ENCODE measurements at places on chromosomes 13 and 19. TPM values are rescaled to one million over a fixed set of nuclear protein-coding genes. Genes with fewer than 3 reads are reported as not detected.

The CAPS gene
- total RNA-seq = 4.1 TPM

The PRODH2 gene
- not detected for total RNA-seq

The LIN7B gene
- 9.0 TPM for total RNA-seq

The LILRA2 gene
- total RNA-seq = 13.4 TPM

The SYCN gene
- total RNA-seq = not detected

The RNF17 gene
- not detected for total RNA-seq

The N4BP2L1 gene
- 25.9 TPM for total RNA-seq

The LHB gene
- total RNA-seq = not detected

The TEKTIP1 gene
- 1.8 TPM for total RNA-seq

The ELSPBP1 gene
- total RNA-seq = not detected

The TICAM1 gene
- total RNA-seq = 4.8 TPM

The RHPN2 gene
- total RNA-seq = 0.82 TPM

The SPIB gene
- not detected for total RNA-seq

The PTGIR gene
- 2.9 TPM for total RNA-seq

The PAK4 gene
- total RNA-seq = 4.0 TPM

The SMAD9 gene
- total RNA-seq = 10.7 TPM

The DAND5 gene
- not detected for total RNA-seq

The ZNF8 gene
- total RNA-seq = 5.1 TPM

The PTPRH gene
- total RNA-seq = 2.2 TPM

The ERICH4 gene
- total RNA-seq = not detected

The MUC16 gene
- total RNA-seq = 3.4 TPM

The PRR22 gene
- total RNA-seq = not detected

The CGB3 gene
- total RNA-seq = not detected

The NMRK2 gene
- not detected for total RNA-seq

The ZNF554 gene
- total RNA-seq = 2.6 TPM

The ZNF681 gene
- total RNA-seq = 1.1 TPM

The SLC7A10 gene
- total RNA-seq = 130 TPM

The CCDC194 gene
- not detected for total RNA-seq

The FGF21 gene
- total RNA-seq = not detected

The SMIM44 gene
- not detected for total RNA-seq

The RFPL4AL1 gene
- not detected for total RNA-seq

The ATG4D gene
- total RNA-seq = 20.7 TPM

The FREM2 gene
- total RNA-seq = under 0.01 TPM

The PABPC3 gene
- total RNA-seq = 0.19 TPM

The TNPO2 gene
- 42.6 TPM for total RNA-seq

The ZNF543 gene
- total RNA-seq = 8.3 TPM

The ZNF682 gene
- 2.8 TPM for total RNA-seq

The BTBD2 gene
- 54.4 TPM for total RNA-seq

The BRCA2 gene
- 1.3 TPM for total RNA-seq

The FAM216B gene
- total RNA-seq = not detected

The ZNF470 gene
- 2.9 TPM for total RNA-seq

The ZNF284 gene
- 1.8 TPM for total RNA-seq

The SLITRK5 gene
- total RNA-seq = under 0.01 TPM

The ARRDC2 gene
- 64.8 TPM for total RNA-seq

The MAST3 gene
- total RNA-seq = 12.2 TPM

The LRRC4B gene
- total RNA-seq = not detected

The CEACAM3 gene
- total RNA-seq = not detected

The OR10H1 gene
- not detected for total RNA-seq

The LCP1 gene
- total RNA-seq = 97.5 TPM

The ZNF302 gene
- 28.3 TPM for total RNA-seq

The TMEM91 gene
- total RNA-seq = 12.2 TPM
